Chondrocyte (in vitro differentiated cells): ENCODE measurements at places on chromosomes 6 and 20. TPM values are rescaled to one million over a fixed set of nuclear protein-coding genes. Genes with fewer than 3 reads are reported as not detected.

DNA sequence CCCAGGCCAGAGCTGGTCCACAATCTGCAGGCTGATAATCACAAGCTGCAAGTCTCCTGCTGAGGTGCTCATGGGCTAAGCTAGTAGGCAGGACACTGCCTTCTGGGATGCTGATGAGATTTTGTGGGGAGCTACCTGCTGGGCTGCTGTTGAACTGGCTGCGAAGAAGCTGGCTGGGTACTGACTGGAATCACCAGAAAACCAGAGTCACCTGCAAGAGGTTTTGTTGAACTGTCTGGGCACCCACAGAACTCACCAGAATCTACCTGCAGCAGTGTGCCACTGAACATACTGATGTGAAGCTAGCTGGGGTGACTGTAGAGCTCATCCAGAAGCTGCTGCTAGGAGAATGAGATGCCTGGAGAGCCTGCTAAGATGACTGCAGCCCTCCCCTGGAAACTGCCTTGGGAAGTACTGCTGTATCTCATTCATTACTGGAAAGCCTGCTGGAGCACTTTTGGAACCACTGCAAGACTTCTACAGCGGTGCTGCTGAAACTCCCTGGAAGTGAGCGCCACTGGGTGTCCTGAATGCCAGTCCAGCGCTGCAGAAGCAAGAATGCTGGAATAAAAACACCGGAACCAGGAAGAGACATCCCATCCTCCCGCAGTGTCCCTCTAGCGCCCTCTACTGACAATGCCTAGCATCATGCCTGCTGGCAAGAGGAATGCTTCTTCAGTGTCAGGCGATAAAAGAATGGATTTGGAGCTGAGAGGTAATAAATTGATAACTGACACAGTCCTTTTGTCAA lies 64.9 kb upstream of the ARHGAP18 start:
- no peak overlapping the region for H3K27ac ChIP-seq
- H3K4me3 ChIP-seq = peak overlapping the region; percentile 64
- peaks cover 7% of the 10 kb centered on the region for H3K36me3 ChIP-seq
- H3K4me1 ChIP-seq = peaks cover 8% of the 10 kb centered on the region

IL20RA gene
- 0.22 TPM in 1 of 3 replicates, not detected in the others for total RNA-seq

- H3K4me1 ChIP-seq = peaks cover 7% of the 10 kb centered on the region
- H3K36me3 ChIP-seq = peaks cover 3% of the 10 kb centered on the region
- H3K27ac ChIP-seq = no peak overlapping the region
- peaks cover 3% of the 10 kb centered on the region for H3K27me3 ChIP-seq
- H3K4me3 ChIP-seq = no peak overlapping the region
Measured at GRCh38 chr6:64732888-64733287, 974.1 kb downstream of the EYS start.

DNA sequence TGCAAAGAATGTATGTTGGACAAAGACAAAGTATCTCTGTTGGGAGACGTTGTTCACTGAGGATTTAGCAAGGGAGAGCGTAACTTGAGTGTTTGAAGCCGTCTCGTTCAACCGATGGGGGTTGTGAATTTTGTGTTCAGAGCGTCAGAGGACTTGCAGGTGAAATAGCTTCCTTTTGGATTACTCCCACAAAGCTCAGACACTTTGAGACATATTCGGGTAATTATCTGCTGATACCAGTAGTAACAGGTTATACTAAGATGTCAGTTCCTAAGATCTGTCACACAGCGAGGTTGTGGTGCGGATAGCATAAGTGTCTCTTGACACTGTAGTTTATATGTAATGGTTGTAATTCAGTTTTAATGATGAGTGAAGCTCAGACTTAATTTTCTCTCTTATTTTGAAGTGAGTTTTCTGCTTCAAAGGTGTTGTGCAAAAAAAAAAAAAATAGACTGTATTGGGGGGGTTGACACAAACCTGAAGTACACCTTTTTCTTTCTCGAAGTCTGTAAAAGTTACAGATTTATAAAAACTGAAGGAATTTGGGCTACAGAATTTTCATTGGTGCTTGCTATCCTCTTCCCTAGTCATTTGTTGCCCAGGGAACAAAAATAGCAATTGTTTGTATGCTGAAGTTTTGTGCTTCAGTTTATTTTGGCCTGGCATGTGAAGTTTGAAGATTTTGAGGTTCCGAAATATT lies 1.7 kb downstream of the ASXL1 start:
- no peaks in the 10 kb centered on the region for H3K27me3 ChIP-seq
- peak overlapping the region; percentile 82 for H3K4me3 ChIP-seq
- no peaks in the 10 kb centered on the region for H3K36me3 ChIP-seq
- peak overlapping the region; percentile 91 for H3K27ac ChIP-seq
- H3K4me1 ChIP-seq = peaks cover 73% of the 10 kb centered on the region

OR2B6 gene
- total RNA-seq = not detected in 3 replicates

OSBPL2 gene
- total RNA-seq = 44.4 to 49.0 TPM (median 48.3 TPM) in 3 replicates

DNA sequence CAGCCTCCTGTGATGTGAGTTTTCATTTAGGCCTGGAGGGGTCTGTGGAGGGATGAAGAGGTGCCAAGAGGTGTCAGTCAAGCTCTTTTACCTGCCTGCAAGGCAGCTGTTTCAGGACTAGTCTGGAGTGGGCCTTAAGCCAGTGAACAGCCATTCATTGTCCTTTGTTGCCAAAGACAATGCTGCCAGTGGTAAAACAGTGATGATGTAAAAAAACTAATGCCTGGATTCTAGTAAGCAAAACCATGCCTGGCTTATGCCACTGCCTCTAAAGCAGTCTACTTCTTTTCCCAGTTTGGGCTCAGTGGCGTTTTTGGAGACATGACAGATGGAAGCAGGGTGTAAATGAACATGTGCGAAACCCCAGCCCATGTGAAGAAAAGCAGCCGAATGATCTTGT lies 93.5 kb upstream of the KCNK16 start:
- H3K36me3 ChIP-seq = no peaks in the 10 kb centered on the region
- peak overlapping the region; percentile 92 for H3K27ac ChIP-seq
- H3K27me3 ChIP-seq = no peaks in the 10 kb centered on the region
- DNase-seq = no peak

DNA sequence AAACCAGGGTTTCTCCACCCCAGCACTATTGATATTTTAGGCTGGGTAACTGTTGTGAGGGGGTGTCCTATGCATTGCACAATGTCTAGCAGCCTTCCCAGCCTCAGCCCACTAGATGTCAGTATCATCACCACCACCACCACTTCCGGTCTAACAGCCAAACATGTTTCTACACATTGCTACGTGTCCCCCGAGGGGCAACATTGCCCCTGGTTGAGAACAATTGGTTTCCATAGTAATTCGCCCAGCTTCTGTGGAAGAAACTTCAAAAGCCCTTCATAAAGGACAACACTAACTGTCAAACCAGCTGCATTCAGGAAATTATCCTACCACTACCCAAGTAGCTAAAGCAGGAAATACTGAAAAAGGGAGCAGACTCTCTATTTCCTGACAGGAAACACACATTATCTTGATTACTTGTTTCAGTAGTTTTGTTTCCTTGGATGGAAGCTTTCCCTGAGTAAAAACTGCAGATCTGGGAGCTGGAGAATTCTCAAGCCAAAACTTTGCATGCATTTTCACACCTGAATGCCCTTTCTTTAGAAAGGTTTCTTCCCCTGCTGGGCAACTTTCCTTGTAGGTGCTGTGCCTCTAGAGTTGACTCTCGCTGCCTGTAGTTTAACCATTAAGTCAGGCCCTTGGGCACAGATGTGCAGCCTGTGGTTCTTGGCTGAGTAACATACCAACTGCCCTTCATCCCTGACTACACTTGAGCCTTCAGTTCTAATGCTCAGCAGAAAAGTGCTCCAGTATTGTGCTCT lies 23.6 kb downstream of the PKHD1 start:
- peaks cover 3% of the 10 kb centered on the region for H3K4me1 ChIP-seq
- no peak for DNase-seq
- H3K36me3 ChIP-seq = no peaks in the 10 kb centered on the region
- peaks cover 7% of the 10 kb centered on the region for H3K27me3 ChIP-seq
- H3K4me3 ChIP-seq = no peak overlapping the region

- no peak overlapping the region for H3K4me3 ChIP-seq
- H3K36me3 ChIP-seq = peaks cover 4% of the 10 kb centered on the region
- no peak for DNase-seq
- H3K27ac ChIP-seq = peak overlapping the region; percentile 96
- H3K4me1 ChIP-seq = peaks cover 27% of the 10 kb centered on the region
- H3K27me3 ChIP-seq = no peaks in the 10 kb centered on the region
Measured at GRCh38 chr20:34216382-34216742, 24.9 kb upstream of the ASIP start.

ESR1 gene
- total RNA-seq = not detected in 3 replicates

DNA sequence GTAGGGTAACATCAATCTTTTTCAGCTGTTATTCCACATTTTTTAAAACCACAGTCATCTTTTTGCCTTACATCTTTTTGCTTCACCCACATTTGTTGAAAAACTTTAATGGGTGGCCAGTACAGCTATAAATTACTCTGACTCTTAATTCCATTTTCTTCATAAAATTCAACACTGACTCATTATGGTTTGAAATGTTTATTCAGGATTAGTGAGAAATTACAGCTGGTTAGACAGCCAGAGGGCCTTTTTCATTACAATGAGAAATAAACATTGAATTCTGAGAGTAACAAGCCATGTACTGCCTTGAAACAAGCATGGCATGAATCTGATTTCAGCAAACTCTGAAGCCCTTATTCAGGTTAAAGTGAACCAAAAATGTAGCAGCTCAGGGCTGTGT lies 19.5 kb downstream of the NDUFAF4 start:
- H3K27me3 ChIP-seq = peaks cover 27% of the 10 kb centered on the region
- H3K27ac ChIP-seq = no peak overlapping the region
- DNase-seq = no peak
- H3K4me3 ChIP-seq = no peak overlapping the region
- no peaks in the 10 kb centered on the region for H3K36me3 ChIP-seq

GRCh38 chr20:20227013-20227571 lies 140.8 kb upstream of the INSM1 start:
- H3K4me1 ChIP-seq = peaks cover 6% of the 10 kb centered on the region
- DNase-seq = no peak
- no peaks in the 10 kb centered on the region for H3K36me3 ChIP-seq
- no peak overlapping the region for H3K4me3 ChIP-seq
- H3K27ac ChIP-seq = no peak overlapping the region

DNA sequence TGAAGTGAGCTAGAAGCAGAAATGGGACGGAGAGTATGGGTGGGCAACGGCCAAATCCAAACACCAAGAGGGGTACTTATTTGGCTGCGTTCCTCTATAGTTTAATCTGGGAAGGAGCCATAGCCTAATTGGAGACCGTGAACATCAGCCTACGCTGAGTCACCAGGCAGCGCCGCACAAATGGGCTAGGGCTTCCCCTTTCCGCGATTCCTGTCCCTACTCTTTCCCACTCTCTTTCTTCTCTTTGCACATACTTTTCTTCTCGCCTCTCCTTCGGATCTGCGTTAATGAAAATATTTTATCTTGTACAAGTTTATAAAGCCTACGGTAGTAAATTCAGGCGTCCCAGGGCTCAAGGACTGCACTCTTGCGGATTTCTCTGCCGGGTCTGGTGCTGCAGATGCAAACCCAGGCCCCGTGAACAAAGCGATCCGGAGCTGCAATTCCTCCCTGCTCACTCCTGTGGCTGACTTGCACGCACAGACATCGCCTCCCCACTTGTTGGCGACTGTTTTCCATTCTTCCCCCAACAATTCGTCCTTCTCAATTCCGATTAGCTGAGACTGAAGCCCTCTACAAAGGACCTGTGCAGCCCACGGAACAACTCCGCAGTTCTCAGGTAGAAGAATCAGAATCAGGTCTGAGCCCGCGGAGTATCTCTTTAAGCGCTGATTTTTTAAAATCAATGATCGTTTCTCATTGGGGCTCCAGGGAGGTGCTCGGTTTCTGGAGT lies 4.2 kb upstream of the TBX18 start:
- H3K4me1 ChIP-seq = peaks cover 19% of the 10 kb centered on the region
- H3K36me3 ChIP-seq = peaks cover 3% of the 10 kb centered on the region
- H3K27me3 ChIP-seq = peaks cover 69% of the 10 kb centered on the region
- no peak overlapping the region for H3K27ac ChIP-seq
- DNase-seq = no peak

GRCh38 chr6:149934249-149935156 lies 7.3 kb upstream of the ULBP2 start:
- H3K27ac ChIP-seq = no peak overlapping the region
- peaks cover 10% of the 10 kb centered on the region for H3K4me1 ChIP-seq
- H3K4me3 ChIP-seq = no peak overlapping the region
- H3K27me3 ChIP-seq = peaks cover 74% of the 10 kb centered on the region

MEP1A gene
- not detected in 3 replicates for total RNA-seq

GRCh38 chr20:51120868-51121267 lies 98.0 kb upstream of the KCNG1 start:
- H3K36me3 ChIP-seq = no peaks in the 10 kb centered on the region
- H3K4me3 ChIP-seq = no peak overlapping the region
- peaks cover 3% of the 10 kb centered on the region for H3K27me3 ChIP-seq
- no peak for DNase-seq

GRCh38 chr6:51299621-51300380 lies 481.1 kb downstream of the TFAP2B start:
- no peaks in the 10 kb centered on the region for H3K27me3 ChIP-seq
- no peak for DNase-seq
- H3K4me3 ChIP-seq = no peak overlapping the region
- no peaks in the 10 kb centered on the region for H3K4me1 ChIP-seq
